ENCODE measurements at places on chromosomes 2 and 18.
A peak's percentile ranks its signal among the peaks of the same experiment; 100 is the strongest.

DNA sequence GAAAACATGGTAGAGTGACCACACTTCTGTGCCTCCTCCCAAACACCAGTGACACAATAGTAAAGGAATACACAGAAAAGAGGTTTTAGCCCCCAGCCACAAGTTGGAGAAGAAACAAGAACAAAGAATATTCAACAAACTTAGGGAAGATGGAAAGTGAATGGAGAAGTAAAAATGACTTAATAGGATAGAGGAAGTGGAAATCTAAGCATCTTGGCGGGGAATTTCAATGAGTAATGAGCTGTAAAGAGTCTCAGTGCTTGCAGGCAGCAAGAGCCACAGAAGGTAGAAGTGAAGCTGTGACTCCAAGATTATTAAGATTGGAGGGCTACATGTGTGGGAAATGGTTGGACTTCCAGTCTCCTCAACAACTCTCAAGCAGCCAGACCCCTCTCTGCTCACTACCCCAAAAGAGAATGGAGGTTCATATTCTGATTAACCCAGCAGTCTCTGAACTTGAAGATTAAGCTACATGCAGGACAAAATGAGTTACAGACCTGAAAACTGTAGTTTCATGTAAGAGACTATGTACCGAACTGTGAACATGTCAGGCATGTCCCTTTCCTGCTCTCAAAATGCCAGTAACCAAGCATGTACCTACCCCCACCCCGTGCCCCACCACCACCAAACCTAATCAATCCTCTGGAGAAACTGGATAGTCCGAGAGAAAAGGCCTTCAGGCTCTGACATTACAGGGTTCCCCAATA lies 16.9 kb upstream of the HNRNPLL start:
- no peak for DNase-seq

- no peak for DNase-seq
Measured at GRCh38 chr2:31234683-31235503, 941 bp downstream of the EHD3 start.

DNA sequence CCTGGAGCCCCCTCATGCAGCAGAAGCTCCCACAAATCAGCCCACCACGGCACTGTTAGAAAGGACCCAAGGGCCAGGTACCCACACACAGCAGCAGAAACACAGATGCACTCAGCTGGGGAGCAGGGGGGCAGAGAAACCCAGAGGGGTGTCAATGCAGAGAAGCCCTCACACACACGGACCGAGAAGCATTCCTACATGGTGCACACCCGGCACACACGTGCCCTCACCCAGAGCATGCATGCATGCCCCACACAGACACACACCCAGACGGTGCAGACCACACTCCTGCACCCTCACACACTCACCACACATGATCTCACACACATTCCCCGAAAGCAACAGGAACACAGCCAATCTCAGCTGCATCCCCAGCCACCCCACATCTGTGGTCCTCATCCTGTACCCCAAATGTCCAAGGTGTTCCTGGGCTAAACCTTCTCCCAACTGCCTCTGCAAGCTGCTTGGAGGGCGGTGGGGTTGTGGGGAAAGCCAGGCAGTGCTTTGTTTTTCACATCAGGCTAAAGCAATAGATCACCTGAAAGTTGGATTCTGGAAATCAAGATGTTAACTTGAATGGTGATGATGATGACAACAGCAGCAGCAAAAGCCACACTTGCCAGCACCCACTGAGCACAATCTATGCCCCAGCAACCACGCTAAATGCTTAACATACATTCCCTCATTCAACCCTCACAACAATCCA lies 102.3 kb downstream of the ZFP36L2 start:
- DNase-seq: no peak

- DNase-seq: no peak
Measured at GRCh38 chr2:179950391-179950790, 56.7 kb downstream of the CWC22 start.

- DNase-seq: no peak
Measured at GRCh38 chr2:151176661-151177060, 85.0 kb downstream of the RBM43 start.

DNA sequence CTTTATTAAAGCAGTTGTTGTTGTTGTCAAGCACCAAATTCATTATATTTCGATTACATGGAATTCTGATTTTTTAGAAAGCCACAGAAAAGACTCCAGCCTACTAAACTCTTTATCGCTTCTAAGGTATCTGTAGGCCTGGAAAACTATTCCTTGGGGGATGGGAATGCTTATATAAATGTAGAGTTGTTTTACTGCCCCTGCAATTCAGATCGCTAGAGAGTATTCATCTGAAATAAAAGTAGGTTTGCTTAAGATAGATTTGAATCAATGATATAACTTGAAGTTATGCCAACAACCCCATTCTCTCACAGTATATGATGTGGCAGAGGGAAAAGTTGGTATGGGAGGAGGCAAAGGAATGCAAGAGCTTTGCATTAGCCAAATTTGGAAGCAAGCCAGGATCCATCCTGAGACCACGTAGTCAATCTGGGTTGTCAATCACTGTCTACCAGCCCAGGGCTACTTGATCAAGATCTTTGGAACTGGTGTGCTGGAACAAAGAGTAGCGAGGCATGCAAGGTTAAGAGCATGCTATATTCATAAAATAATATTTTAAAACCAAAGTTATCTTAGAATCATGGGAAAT lies 95.9 kb downstream of the LYPD6B start:
- DNase-seq: no peak

GRCh38 chr18:11925800-11926481 lies 17.8 kb upstream of the MPPE1 start:
- no peak for DNase-seq

DNA sequence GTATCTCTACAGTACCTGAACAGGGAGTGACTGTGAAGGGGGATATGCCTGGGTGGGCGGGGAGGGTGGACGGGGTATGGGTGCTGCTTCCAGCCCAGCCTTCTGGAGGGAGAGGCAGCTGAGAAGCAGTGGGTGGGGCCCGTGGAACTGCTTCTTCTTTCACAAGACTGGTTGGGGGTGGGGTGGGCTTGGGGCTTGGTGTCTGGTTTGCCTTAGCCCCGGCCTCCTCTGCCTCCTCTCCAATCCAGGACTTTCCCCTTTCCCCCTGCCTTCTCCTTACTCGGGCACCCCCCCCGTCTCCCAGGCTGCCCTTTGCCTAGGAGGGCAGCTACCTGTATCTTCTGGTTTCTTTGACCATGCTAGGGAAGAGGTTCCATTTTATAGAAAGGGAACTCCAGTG lies 233.4 kb downstream of the DYSF start:
- no peak for DNase-seq

DNA sequence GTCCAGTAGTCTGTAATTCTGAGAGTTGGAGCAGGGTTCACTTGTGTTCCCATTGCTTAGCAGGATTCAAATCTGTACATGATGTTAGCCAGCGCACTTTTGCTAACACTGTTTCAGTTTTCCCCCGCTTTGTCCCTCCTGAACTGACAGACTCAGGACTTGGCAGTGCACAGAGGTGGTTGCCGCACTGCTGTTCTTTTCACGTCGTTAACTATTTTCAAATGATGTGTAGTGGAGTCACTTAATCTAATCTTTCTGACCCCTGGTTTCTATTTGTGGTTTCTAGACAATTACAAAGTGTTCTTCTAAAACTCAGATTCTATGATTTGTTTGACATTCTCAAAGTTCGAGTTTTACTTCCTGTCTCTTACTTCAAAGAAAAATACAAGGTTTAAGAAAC lies 234.5 kb downstream of the RBM43 start:
- no peak for DNase-seq

DNA sequence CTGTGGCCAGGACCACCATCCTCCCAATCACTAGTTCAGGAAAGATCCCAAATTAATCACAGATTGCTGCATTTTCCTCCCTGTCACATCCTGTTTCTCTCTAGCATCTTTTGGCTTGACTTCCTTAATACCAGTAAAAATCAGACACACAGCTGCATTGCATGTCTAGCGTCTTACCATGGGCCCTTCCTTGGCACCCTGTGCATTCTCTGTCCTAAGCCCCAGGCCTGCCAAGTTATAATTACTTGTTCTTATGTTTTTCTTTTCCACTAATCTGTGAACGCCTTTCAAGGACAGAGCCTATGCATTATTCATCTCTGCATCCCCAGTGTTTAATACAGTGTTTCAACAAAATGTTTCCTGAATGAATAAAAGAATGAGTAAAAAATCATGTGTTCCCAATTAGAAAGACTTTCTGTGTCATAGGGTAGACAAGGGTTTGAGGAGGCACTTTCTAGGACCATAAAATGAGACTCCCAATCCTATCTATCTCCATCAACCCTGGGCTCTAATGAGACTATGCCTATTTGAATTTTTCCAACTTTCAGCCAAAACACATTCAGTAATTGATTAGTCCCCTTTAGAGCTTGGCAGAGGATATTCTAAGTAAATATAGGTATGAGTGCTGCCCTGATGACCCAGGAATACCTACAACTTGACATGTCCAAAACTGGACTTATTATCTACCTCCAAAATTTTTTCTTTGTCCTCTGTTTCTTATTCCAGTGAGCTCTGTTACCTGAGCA lies 10.3 kb upstream of the NT5C1B start:
- no peak for DNase-seq

DNA sequence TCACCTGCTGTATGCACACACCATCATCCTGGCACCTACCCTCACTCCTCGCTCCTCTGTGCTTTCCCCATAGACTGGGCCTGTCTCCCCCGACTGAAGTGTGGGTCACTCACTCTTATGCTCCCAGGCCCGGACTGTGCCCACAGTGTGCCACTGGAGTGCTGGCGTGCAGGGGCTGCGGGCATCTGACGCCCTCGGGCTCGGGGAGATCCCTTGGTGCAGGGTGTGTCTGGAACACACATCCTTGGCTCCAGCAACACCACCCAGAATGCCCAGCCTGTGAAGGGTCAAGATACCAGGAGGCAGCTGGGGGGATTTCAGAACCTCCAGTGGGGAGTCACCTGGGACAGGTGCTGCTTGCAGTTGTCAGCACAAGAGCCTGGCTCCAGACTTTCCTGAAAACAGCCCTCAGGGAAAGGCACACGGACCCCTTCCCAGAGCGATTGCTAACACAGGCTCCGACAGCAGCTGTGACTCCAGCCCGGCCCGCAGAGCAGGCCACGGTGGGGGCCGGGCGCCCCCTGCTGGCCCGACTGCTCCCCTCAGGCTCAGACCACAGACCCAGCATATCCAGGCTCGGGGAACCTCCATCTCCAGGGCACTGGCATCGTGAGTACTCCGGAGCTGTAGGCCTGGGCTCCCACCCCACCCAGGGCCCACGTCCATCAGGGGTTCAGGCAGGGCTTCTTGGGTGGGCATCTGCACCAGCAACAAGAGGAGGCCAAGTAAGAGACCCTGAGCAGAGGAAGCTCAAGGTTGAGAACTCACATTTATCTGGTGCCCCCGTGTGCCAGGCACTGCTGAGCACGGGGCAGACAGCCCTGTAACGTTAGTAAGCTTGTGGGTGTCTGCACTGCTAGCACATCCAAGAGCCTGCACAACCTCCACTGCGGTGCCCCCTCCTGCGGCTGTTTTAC lies 8.6 kb downstream of the HS1BP3 start:
- peak; percentile 80 for DNase-seq

- DNase-seq: no peak
Measured at GRCh38 chr18:59426855-59427254, 67.8 kb upstream of the LMAN1 start.

DNA sequence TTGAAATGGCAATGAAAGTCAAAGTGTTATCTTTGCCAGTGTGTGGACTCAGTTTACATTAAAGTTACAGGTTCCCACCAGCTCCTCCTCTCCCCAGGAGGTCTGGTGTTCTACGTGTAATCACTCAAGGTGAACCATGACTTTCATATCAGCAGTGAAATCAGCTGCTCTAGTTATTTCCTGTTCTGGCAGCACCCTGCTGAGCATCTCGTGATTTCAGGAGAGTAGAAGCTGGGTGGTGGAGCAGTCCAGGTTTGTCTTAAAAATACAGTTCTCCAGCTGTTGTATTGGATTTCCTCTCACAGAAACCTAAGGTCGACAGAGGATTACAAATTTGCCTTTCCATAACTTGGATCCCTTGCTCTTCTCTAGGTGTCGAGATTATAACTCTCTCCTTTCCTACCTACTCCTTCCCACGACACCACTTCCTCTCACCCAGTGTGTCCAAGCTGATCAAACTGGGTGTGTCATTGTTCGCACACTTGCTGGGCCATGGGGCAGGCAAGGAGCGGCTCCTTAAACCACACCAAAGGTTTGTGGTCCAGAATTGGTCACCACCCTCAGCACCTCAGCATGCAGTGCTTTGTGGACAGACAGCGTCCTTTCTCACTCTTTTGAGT lies 13.0 kb upstream of the ARHGAP25 start:
- DNase-seq: no peak

DNA sequence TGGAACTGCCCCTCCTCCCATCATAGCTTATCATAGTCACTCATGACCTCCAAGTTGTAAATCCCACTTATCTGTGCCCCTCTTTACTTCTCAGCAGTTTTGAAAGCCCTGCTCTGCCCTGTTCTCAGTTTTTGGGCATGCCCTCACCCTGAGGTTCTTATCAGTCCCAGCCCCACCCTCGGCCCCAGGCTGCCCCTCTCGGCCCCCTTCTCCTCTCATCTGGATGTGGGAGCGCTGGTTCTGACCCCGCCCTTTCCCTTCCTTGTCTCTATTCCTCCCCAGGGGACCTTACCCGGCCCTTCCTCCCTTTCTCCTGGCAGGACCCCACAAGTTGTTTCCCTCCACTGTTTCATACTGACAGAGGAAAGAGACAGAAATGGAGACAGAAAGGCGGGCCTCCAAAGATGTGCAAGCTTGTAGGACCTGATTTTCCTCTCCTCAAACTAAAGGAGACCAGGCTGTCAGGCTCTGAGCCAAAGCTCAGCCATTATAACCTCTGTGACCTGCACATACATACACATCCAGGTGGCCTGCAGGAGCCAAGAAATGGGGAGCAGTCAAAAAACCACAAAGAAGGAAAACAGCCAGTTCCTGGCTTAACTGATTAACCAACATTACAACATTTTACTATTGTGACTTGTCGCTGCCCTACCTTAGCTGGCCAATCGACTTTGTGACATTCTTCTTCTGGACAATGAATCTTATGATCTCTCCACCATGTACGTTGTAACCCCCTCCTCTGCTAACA lies 171.0 kb upstream of the HS6ST1 start:
- DNase-seq: no peak

DNA sequence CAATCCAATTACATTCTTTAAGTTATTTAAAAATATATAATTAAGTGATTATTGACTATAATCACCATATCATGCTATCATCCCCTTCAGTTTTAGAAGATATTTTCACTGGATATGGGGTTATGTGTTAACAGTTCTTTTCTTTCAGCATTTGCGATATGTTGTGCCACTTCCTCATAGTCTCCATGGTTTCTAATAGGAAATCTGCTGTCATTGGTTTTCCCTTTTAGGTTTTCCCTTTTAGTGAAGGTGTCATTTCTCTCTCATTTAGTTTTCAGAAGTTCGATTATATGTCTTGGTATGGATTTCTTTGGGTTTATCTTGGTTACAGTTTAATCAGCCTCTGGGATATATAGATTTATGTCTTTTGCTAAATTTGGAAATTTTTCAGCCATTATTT lies 34.8 kb upstream of the EPG5 start:
- no peak for DNase-seq

DNA sequence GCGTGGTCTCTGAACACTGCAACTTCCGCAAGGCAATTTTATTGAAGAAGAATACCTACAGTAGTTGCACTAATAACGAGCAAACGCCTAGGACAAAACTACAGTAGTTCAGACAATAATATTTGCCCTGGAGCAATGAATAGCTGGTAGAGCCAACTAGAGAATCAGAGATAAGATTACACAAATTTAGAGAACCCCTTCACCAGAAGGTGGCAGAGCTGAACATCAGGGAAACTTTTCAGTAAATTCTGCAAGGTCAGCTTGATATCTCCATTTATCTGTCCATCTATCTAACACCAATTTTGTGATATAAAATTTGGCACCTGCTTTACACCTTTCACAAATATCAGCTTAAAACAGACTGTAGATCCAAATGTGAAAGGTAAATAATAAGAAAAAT lies 43.8 kb downstream of the CDH19 start:
- DNase-seq: peak; percentile 60

GRCh38 chr18:60099709-60100108 lies 199.9 kb downstream of the PMAIP1 start:
- DNase-seq: no peak
